ENCODE measurements at places on chromosomes 1 and 21. TPM values are rescaled to one million over a fixed set of nuclear protein-coding genes. Genes with fewer than 3 reads are reported as not detected.

DFFB gene
- total RNA-seq: 5.9 TPM

LIPI gene
- total RNA-seq: not detected

IL19 gene
- not detected for total RNA-seq

KCNK2 gene
- 0.90 TPM for total RNA-seq
